MM.1S (cell line): ENCODE measurements at places on chromosomes 6 and 20.

- no peak within 1 kb of the TSS for H3K4me3 ChIP-seq
- H3K27ac ChIP-seq = no peak within 1 kb of the TSS
- peaks cover 9% of the 10 kb centered on the region; the same call in 1 of the 2 replicates for H3K4me1 ChIP-seq
- H3K36me3 ChIP-seq = no peaks in the 10 kb centered on the region
- no peak for DNase-seq
Measured at GRCh38 chr20:3071610-3072529, at the start of gene OXT. TSS of gene OXT (plus strand) at chr20:3071620. CDS start at chr20:3071656, 36 bp downstream.

DNA sequence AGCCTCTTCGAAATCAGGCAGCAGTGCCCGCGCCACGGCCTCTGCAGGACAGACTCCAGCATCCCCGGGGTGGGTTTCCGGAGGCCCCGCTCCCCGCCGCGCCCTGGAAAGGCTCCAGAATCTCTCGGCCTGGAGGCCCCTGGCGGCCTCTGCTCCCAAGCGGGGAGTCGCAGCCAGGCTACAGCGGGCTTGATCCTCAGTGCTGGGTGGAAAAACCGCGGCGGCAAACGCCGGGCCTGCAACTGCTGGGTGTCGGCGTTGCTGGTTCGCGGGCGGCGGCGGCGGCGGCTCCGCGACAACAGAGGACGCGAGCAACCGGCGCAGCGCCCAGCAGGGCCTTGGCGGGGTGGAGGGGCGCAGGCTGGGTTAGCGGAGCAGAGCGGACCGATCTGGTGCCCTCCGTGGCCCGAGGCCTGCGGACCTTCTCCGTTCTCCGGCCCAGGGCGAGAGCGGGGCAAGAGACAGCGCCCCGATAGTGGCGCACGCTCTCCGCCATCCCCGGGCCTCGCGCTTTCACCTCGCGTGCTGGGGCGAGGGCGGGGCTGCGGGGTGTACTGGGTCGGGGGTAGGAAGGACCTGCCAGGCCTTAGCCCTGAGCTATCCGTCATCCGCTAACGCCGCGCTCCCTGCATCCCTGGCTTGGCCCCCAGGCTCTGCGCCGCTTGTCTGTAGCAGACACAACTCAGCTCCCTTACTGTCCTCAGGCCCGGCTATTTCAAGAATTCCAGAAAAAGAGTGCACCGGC, 3.4 kb upstream of the ZNF292 start:
- H3K27me3 ChIP-seq = no peaks in the 10 kb centered on the region
- H3K4me3 ChIP-seq = peak overlapping the region; percentile 59
- peaks cover 9% of the 10 kb centered on the region for H3K4me1 ChIP-seq
- H3K27ac ChIP-seq = no peak overlapping the region
- peak; percentile 19 for DNase-seq
- no peaks in the 10 kb centered on the region for H3K36me3 ChIP-seq

GRCh38 chr20:61694682-61695081, 371.0 kb downstream of the TAF4 start:
- H3K27ac ChIP-seq = no peak overlapping the region
- no peaks in the 10 kb centered on the region for H3K4me1 ChIP-seq
- no peak for DNase-seq
- H3K4me3 ChIP-seq = no peak overlapping the region

GRCh38 chr6:161487694-161488093, 213.8 kb upstream of the AGPAT4 start:
- no peak overlapping the region for H3K4me3 ChIP-seq
- H3K4me1 ChIP-seq = no peaks in the 10 kb centered on the region
- H3K27ac ChIP-seq = no peak overlapping the region
- no peaks in the 10 kb centered on the region for H3K27me3 ChIP-seq
- no peaks in the 10 kb centered on the region for H3K36me3 ChIP-seq

DNA sequence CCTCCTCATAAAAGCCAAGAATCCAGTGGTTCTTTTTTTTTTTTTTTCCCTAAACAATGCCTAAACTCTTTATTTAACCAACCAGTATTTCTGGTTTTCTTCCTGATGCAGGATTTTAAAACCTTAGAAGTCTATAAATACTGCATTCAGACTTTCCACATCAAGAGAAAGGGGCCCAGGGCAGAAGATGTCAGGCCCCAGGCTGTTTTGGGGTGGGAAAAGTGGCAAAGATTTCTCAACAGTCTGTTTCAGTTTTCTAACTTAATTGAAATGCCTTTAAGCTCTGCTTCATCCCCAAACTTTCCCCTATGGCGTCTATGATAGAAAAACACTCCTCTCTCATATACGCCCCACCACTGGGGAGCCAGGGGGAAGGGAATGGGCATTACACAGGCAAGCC, 33.1 kb downstream of the QRSL1 start:
- no peak overlapping the region for H3K27ac ChIP-seq
- H3K36me3 ChIP-seq = peaks cover 7% of the 10 kb centered on the region; the same call in 1 of the 2 replicates
- DNase-seq = no peak
- no peaks in the 10 kb centered on the region for H3K4me1 ChIP-seq

DNA sequence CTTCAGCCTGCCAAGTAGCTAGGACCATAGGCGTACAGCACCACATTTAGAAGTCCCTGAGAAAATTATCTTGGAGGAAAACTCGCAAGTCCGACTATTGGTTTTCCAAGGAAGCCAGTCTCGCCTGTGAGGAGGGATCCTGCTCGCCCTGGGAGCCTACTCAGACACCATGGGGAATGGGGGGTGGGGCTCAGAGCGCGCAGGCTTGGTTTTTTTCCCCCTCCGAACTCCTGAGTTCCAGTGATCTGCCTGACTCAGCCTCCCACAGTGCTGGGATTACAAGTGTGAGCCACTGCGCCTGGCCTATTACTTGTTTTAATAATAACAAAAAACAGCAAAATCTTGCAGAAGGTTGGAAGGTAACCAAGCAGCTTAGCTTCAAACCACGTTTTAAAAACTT, 153.7 kb downstream of the OR2B2 start:
- no peak for DNase-seq
- no peaks in the 10 kb centered on the region for H3K36me3 ChIP-seq
- no peak overlapping the region for H3K4me3 ChIP-seq
- H3K27me3 ChIP-seq = 0 out of 2 replicates have a peak, but pooled peaks cover 7% of the 10 kb centered on the region

DNA sequence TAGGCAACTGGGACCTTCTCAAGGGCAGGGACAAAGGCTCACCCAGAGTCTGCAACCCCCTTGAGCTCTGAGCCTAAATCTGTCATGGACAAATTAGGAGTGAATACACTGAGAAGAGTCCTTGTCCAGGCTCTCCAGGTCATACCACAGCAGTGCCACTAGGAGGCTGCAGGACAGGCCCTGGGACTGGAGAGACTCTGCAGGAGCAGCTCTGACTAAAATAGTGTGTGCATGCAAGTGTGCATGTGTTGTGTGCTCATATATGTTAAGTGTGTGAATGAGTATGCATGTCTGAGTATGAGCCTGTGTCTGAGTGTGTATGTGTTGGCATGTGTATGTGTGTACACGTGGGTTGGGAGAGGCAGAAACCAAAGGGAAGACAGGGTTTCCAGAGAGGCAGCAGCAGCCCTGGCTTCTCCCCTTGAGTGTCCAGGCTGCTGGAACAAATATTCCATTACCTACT, 27.1 kb downstream of the MRPL14 start:
- peaks cover 4% of the 10 kb centered on the region; the same call in 1 of the 2 replicates for H3K4me1 ChIP-seq
- no peak overlapping the region for H3K27ac ChIP-seq
- peak; percentile 55 for DNase-seq
- no peaks in the 10 kb centered on the region for H3K27me3 ChIP-seq
- H3K36me3 ChIP-seq = no peaks in the 10 kb centered on the region

- H3K4me3 ChIP-seq = no peak overlapping the region
- no peak for DNase-seq
- peaks cover 3% of the 10 kb centered on the region; the same call in 1 of the 2 replicates for H3K4me1 ChIP-seq
- H3K27me3 ChIP-seq = no peaks in the 10 kb centered on the region
- H3K36me3 ChIP-seq = no peaks in the 10 kb centered on the region
Measured at GRCh38 chr6:166589337-166589731, 2.9 kb upstream of the RAMACL start.

DNA sequence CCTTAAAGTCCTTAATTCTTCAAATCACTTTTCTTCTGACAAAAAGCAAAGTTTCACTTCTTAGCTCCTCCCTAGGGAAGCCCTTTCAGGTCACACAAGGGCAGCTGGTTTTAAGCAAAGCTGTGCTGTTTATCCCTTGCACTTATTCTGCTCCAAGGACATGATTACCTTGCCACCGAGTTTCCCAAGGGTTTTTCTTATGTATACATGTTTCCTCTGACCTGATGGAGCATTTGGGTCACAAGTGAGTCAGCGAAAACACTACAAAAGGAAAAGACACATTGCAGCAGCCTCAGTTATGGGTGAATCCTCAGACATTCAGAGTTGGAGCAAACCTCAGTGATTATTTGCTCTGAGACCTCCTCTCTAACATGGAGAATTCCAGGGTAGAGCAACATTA, 26.6 kb upstream of the ILRUN start:
- no peak overlapping the region for H3K4me3 ChIP-seq
- no peaks in the 10 kb centered on the region for H3K36me3 ChIP-seq
- H3K27me3 ChIP-seq = no peaks in the 10 kb centered on the region
- no peaks in the 10 kb centered on the region for H3K4me1 ChIP-seq

DNA sequence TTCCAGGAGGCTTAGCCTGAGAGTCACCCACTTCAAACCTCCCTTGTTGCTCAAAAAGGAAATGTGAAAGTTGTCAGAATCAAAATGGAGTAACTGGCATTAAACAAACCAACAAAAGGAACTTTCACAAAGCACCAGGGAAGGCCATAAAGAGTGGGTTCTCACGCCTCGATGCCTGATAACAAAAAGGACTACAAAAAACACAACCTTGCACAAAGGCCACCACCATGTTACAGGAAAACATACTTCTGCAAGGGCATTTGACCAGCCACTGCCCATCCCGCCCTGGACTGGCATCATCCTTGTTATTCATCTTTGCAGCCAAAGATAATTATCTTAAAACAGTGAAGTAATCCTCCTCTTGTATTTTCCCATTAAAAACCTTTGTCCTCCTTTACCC, 34.8 kb downstream of the RNASET2 start:
- H3K27me3 ChIP-seq = no peaks in the 10 kb centered on the region
- DNase-seq = no peak
- H3K4me1 ChIP-seq = no peaks in the 10 kb centered on the region
- H3K4me3 ChIP-seq = no peak overlapping the region
- H3K36me3 ChIP-seq = no peaks in the 10 kb centered on the region
- H3K27ac ChIP-seq = no peak overlapping the region

- no peaks in the 10 kb centered on the region for H3K4me1 ChIP-seq
- H3K4me3 ChIP-seq = no peak overlapping the region
- H3K36me3 ChIP-seq = peaks cover 3% of the 10 kb centered on the region
- peak; percentile 40 for DNase-seq
- H3K27ac ChIP-seq = no peak overlapping the region
- no peaks in the 10 kb centered on the region for H3K27me3 ChIP-seq
Measured at GRCh38 chr20:45963059-45964005, 8.7 kb downstream of the ZNF335 start.

- H3K4me3 ChIP-seq = no peak overlapping the region
- no peaks in the 10 kb centered on the region for H3K36me3 ChIP-seq
- H3K4me1 ChIP-seq = peaks cover 12% of the 10 kb centered on the region
Measured at GRCh38 chr6:56076033-56076432, 171.3 kb downstream of the COL21A1 start.

DNA sequence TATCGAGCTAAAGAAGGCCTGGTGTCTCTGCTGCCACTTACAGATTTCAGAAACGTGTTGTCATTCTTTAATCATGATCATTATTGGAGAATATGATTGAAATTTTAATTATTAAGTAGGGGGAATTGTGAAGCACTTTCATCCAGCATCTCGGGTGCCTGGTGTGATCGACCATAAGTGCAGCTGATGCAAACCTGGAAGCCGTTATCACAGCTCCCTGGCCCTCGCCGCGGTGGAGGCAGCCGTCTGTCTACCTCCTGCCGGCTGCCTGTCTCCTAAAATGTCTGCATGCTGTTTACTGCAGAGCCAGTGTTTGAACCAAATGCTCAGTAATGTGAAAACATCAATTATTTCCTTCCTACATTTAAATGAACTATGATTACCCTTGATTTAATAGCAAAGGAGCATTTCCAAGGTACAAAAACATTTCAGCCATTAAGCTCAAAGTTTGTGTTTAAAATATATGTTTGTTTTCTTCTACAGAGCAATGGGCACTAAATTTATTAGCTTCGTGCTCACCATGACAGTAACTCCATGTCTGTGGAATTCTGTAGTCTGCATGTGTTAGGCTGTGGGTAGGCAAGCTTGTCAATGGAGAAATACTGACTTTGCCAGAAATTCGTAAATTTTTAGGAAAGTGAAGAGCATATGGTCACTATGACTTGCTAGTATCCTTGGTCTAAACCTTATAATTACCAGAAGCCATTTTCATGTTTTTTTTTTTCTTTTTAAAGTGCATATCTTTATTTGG, 184.5 kb upstream of the AGPAT4 start:
- H3K4me1 ChIP-seq = no peaks in the 10 kb centered on the region
- no peaks in the 10 kb centered on the region for H3K27me3 ChIP-seq
- no peaks in the 10 kb centered on the region for H3K36me3 ChIP-seq
- H3K27ac ChIP-seq = peak overlapping the region; percentile 31; the same call in 1 of the 2 replicates

DNA sequence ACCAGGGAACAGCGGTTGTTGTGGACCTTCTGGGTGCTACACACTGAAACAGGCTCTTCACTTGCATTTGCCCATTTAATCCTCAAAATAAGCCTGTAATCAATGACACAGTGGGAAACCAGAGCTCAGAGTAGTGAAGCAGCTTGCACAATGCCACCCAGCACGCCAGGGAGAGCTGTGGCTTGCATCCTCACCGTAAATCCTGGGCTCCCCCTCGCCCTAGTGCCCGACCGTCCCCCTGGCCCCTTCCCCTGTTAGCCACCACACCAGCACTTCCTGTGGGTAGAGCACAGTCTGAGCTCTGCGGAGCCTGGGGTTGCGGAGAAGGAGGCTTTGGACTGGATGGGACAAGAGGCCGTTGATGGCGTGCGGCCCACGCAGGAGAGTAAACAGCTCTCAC, 14.5 kb downstream of the VSTM2L start:
- no peak overlapping the region for H3K4me3 ChIP-seq
- H3K36me3 ChIP-seq = no peaks in the 10 kb centered on the region
- no peak overlapping the region for H3K27ac ChIP-seq
- no peak for DNase-seq
- peaks cover 57% of the 10 kb centered on the region for H3K27me3 ChIP-seq
- no peaks in the 10 kb centered on the region for H3K4me1 ChIP-seq

DNA sequence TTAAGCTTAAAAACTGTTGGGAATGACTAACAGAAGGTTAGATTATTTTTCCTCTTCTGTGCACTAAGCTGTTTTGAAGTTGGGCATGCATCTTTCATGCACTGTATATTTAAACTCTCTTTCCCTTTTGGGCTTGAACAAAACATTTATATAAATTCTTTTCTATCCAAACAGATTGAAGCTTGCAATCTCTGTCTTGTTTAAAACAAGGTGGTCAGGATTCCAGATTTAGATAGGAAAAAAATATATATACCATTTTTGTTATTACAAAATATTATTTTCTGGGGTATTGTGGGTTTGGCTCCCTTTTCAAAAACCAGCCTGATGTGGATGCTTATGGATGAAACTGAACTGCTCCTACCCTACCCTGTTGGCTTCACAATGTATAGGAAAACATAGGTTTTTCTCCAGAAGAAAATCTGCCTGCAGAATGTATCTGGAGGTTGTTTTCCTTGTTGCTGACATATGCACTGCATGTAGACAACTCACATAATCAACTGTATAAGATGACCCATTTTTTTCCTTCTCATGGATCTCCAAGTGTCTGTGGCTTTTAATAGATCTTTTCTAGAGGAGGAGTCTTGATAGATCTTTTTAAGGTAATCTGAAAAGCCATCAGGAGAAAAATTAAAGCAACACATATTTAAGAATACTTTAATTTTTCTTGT, 146.3 kb downstream of the PRL start:
- H3K4me3 ChIP-seq = no peak overlapping the region
- no peaks in the 10 kb centered on the region for H3K27me3 ChIP-seq
- H3K36me3 ChIP-seq = no peaks in the 10 kb centered on the region
- H3K4me1 ChIP-seq = no peaks in the 10 kb centered on the region
- no peak overlapping the region for H3K27ac ChIP-seq
- DNase-seq = no peak
